ENCODE measurements at places on chromosomes 7 and 10.

GRCh38 chr7:53383131-53383530 lies 347.7 kb downstream of the POM121L12 start:
- no peak for DNase-seq

GRCh38 chr7:38669965-38670520 lies 38.9 kb upstream of the AMPH start:
- no peak for DNase-seq

- no peak for DNase-seq
Observed at GRCh38 chr10:33783078-33783477, 448.6 kb upstream of the NRP1 start.

- DNase-seq, result peak; percentile 33
Observed at GRCh38 chr7:21383227-21384220, 44.4 kb upstream of the SP4 start.

GRCh38 chr10:33260403-33261149 lies 73.9 kb downstream of the NRP1 start:
- DNase-seq, result no peak

GRCh38 chr7:111560773-111561653 lies 1.3 kb downstream of the IMMP2L start:
- no peak for DNase-seq

DNA sequence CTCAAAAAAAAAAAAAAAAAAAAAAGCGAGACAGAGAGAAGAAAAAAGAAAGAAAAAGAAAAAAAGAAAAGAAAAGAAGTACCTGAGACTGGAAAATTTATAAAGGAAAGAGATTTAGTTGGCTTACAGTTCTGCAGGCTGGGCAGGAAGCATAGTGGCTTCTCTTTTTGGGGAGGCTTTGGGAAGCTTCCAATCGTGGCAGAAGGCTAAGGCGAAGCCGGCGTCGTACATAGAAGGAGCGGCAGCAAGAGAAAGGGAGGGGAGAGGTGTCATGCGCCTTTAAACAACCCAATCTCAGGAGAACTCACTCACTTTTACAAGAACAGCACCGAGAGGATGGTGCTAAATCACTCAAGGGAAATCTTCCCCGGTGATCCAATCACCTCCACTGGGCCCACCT lies 272.1 kb upstream of the FOXK1 start:
- no peak for DNase-seq

DNA sequence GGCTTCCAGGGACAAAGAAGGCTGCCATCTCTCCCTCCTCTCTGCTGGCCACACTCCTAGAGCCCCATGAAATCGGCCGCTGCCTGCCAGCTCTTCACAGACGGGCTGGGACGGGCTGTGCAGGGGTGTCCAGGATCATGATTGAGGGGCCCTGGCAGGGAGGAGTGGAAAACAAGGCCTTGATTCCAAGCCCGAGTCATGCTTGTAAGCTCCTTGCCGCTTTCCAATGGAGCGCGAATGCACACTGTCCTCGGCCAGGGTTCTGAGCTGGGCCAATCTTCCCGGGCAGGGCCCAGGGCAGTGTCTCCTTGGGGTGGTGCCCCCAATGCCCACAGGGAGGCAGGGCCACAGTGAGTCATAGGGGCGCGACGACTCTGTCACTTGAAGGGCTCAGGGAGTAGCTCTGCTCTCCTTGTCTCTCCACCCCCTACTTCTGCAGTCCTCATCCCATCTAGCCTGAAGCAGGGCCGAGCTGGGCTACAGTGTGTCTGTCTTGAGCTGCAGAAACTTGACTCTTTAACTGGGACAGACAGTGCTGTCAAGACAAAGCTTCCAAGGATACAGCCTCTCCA lies 186.2 kb upstream of the SVIL start:
- DNase-seq, result no peak

- no peak for DNase-seq
Observed at GRCh38 chr10:31618541-31619291, 299.7 kb downstream of the ZEB1 start.

DNA sequence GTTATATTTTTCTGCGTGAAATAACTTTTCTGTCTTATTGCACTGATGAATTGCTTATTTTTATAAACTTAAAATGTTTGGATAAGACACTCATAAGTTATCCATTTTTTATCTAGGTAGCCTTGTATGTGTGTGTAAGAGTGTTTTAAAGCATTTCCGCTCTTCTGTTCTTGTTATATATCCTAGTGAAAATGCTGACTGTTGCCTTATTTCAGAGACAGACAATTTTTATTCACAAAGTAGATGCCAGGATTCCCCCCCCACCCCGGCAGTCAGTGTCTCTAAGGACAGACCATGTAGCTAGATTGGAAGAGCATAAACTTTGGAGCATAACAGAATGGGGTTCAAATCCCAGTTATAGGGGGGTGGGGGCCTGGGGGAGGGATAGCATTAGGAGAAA lies 1.6 kb downstream of the SMC3 start:
- no peak for DNase-seq

DNA sequence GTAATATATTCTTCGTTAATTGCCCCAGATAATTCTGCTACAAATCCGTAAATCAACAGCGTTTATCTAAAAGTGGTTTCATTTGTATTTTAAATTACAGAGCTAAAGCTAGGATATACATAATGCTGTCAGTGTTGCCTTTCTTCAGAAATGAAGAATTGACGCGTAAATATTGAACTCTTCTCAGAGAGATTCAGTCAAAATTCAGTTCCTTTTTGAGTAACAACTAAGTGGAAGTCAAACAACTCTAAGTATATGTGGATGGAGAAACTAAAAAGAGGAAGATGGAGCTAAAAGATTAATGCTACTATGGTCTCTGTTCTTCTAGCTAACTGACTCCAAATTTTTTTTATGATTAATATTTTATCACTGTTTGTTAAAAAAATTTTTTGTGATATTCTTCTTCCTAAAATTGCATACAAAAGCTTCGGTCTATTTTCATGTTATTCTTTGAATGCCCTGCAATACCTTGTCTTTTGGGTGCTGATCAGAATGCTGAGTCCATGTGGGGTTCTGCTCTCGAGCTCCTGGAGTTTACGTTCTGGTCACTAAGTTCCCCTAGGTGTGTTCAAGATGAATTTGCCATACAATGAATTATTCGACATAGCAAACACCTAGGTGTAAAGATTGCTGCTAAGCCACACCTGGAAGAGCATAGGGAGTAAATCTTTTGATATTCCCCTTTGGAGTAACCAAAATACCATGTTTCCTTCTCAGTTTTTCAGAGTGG lies 20.7 kb downstream of the MDFIC start:
- DNase-seq, result no peak

GRCh38 chr7:14233868-14234369 lies 244.5 kb upstream of the ETV1 start:
- no peak for DNase-seq

DNA sequence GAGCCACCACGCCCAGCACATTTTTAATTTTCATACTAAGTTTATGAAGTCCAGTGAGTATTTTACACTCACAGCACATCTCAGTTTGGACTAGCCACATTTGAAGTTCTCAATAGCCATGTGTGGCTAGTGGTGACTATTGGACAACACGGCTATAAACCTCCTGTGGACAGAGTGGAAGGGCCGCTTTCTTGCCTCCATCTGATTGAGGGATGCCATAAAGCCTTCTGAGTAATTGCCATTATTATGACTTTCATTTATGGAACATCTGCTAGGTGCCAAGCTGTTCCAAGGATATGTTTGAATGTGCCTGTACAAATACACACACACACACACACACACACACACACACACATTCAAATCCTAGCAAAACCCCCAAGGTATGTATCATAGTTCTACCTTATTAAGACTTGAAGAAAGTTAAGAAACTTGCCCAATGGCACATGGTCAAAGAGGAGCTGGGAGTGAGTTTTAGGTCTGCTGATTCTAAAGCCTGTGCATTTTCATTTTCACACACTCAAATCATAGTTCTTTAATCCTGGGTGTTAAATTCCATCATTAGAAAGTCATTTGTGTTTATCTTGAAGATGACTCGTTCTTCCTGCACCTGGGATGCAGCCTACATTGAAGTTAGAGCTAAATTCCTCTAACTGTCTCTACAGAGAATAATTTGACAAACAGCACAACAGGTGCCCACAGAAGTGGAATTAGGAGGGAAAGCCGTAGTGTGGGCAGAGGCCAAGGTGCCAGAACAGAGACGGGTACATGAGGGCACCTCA lies 143.3 kb downstream of the PKD1L1 start:
- no peak for DNase-seq

DNA sequence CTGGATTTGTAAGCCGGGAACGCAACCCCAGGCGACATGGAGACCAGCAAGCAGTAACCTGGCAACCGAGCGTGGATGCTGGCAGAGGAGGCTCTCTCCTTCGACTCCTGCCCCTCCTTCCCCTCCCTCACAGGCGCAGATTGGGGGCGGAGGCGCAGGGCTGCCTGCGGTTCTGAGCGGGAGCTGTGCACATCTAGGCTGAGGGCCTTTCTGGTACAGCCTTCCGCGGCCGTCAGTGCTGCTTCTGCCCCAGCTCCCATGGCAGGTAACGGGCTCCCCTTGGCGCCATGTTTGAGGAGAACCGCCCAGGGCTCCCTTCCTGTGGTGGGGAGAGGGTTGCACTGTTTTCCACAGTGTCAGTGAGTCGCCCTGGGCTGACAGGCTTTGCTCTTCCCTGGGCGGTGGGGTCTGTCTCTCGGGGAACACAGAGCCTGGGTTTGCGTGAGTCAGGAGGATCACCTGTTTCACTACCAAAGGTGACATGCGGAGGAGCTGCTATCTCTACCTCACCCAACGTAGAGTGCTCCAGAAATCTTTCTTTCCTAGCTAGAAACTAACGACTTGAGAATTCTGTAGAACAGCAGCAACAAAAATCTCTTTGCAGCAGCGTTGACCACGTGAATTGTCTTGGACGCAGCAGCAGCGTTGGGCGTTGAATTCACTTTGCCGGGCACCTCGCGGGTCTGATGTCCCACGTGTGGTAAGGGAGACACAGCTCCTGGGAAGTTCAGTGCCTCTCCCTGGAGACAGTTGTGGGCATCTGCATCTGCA lies 154.8 kb upstream of the COBL start:
- no peak for DNase-seq

- DNase-seq, result no peak
Observed at GRCh38 chr7:30913821-30914515, 2.3 kb downstream of the AQP1 start.

- no peak for DNase-seq
Observed at GRCh38 chr10:110524859-110525232, 27.1 kb downstream of the DUSP5 start.

DNA sequence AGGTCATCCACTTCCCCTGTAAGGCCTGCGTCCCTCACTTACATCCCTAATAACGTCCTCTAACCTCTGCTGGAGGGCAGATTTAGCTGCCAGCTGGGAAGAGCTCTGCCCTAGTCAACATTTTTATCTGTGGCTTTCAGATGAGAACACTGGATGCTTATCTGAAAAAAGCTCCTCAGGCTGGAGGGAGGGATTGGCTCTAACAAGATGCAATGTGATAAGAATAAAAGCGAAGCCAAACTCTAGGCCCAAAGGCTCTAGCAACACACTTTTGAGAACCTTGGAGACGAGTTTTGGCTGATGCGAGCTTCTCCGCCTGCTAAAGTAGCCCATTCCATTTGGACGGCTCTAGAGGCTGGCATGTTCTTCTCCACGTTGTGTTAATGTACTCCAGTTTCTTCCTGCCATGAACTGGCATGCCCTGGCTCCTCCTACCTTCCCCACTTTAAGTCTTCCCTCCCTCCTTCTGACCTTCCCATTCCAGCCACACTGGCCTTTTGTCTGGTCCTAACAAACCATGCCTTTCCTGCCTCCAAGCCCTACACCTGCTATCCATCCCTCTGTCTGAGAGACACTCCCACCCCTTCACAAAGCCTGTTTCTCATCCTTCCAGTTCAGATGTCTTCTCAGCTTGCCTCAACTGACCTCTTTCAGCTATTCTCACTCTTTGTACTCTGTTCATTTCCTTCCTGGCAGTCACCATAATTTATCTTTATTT lies 62.5 kb upstream of the ATRNL1 start:
- DNase-seq, result no peak

DNA sequence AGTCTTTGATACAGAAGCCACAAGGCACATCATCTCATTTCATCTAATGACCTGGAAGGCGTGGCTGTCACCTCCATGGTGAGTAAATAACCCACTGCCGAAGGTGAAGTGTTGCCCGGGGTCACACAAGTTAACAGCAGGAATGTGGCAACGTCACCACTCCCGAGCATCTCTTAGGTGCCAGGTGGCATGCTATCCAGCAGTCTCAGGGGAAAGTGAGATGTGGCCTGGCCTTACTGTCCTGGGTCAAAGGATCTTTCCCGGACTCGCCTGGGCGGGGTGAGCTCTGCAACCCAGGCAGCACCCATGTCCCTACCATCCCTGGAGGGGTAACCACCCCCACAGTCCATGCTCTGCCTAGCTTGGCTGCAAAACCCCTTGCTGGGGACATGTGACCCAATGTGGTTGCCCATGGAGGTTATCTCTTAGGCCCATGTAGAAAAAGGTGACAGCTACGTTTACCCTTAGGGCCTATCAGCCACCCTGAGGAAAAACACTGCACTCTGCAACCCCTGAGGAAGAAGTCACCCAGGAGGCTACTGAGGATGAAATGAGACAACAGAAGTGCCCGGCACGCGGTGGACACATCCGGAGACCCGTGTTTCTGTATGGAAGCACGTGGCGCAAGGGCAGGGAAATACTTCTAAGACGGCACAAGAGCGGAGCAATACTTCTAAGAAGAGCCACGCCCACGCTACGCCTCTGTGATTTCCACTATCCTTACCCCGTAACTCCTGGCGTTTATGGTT lies 52.0 kb downstream of the BAIAP2L1 start:
- no peak for DNase-seq

DNA sequence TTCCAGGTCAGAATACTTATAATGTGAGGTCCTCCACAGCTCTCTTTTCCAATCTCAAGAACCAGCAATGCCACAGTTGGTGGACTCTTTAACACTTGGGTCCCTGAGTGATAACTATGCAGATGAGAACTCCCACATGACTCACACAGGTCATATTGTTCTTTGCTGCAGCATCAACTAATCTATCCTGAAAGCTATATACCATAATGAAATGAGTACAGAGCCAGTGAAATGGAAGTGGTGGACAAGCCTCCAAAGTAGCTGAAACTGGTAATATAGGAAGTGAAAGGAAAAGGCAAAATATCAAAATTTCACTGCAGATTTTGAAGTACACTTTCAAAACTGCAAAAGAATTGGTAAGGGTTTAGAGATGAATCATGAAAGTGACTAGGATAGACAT lies 45.6 kb downstream of the SORCS1 start:
- DNase-seq, result no peak

GRCh38 chr10:3172081-3172445 lies 519 bp downstream of the PITRM1 start:
- no peak for DNase-seq

GRCh38 chr10:105359708-105360107 lies 718.6 kb downstream of the SORCS3 start:
- DNase-seq, result no peak

DNA sequence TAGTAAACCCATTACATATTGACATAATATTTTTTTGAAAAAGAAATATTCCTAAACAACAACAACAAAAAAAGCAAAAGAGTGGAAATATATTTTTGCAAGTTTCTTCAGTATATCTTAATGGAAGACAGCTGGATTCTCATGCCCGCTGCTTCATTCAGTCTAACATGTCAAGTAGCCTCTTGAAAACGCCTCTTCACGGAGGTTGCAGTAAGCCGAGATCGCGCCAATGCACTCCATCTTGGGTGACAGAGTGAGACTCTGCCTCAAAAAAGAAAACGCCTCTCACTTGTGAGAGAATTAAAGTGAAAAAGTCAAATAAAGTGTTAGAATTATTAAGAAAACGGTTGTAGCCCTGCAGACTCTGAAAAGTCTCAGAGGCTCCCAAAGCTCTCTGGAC lies 1.3 kb downstream of the CUTC start:
- DNase-seq, result no peak
